T1000 (cell line): ENCODE measurements at places on chromosomes 11 and 22.

DNA sequence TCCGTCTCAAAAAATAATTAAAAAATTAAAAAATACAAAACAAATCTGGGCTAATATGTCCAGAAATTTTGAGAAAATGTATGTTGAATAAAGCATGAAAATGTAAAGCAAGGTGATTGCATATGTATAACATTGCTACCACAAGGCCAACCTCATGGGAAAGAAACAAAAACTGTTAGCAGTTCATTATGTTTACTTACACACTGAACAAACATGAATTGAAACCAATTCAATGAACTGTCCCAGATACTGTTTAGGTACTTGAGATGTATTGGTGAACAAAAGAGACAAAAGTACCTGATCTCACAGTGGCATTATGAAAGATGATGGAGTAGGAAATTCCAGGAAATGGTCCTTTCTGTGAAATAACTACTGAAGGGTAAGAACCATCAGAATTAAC lies 43.8 kb upstream of the IGLL5 start:
- no peak for DNase-seq

DNA sequence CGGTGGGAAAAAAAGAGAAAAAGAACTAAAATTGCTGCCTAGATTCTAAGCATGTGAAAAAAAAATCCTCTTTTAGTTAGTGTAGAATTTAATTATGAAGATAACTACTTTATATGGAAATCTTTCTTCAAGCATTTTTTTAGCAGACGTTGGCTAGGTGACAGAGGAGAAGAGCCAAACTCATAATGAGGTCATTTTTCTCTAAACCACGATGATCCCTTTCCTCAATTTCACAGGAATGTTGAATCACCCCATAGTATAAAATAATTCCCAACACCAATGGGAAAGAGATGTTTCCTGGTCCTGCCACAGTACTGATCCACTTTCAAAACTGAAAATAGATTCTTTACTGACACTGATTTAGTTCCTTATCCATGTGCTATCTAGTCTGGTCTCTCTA lies 319.8 kb downstream of the DLG2 start:
- DNase-seq: no peak

- DNase-seq: no peak
Measured at GRCh38 chr11:82818409-82819043, 81.7 kb downstream of the PRCP start.

DNA sequence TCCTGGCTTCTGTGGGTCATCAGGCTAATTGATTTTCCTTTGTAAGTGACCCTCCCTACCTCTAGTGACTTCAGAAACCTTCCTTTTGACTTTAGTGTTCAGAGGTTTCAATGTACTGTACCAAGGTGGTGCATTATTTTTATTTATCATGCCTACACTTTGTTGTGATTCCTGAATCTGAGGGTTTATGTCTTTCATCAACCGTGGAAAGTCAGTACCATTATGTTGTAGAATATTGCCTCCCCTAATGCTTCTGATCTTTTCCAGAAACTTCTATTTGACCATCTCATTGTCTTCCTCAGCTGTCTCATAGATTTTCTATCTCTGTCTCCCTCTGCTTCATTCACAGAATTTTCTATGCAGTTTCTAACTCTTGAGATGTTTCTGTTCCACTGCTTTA lies 105.5 kb downstream of the KCNQ1OT1 start:
- DNase-seq: no peak

DNA sequence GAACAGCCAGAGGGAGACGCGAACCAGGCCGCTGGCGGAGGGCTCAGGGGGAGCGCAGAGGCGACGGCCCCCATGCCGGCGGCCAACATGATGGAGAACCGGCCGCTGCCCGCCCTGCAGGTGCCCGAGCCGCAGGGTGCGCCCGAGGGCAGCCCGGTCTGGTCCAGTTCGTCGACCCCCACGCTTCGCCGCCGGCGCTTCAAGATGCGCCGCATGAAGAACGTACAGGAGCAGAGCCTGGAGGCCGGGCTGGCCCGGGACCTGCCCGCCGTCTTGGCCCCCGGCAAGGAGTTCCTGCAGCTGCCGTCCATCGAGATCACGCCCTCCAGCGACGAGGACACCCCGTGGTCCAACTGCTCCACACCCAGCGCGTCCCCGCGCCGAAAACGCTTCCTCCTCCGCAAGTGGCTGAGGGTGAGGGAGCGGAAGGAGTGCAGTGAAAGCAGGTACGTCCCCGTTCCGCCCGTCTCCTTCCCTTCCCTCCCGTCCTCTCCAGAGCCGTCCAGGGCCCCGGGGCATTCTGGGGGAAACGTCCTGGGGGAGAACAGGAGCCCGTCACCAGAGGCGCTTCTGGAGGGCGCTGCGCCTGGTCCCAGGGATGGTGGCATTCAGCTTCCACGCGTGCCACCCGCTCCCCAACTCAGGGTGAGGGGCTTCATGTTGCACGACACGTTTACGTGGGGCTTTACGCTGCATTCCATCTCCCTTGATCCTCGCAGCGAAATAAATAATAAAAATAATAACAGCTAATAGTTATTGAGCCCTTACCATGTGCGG lies 840 bp downstream of the GRAMD1B start:
- DNase-seq: peak; percentile 33

DNA sequence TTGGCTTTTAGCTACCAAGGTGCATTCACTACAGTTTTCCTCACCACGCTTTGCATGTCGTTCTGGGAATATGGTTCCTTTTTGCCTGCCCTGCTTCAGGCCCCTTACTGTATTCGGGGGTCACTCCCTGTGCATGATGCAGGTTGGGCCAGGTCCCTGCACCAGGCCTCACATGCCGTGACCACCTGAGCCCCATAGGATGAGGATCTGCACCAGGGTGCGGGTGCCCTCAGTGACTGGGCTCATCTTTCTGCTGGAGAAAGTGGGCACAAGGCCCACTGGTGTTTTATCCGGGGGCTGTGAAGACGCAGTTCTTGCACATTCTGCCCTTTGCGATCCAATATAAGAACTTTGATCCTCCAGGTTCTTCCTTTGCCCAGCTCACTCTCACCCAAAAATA lies 45.7 kb upstream of the CABP7 start:
- no peak for DNase-seq

GRCh38 chr11:34302046-34302921 lies 55.5 kb downstream of the ABTB2 start:
- peak; percentile 65 for DNase-seq

- DNase-seq: no peak
Measured at GRCh38 chr22:44718418-44718817, 16.4 kb downstream of the PRR5 start.

GRCh38 chr11:105718641-105719040 lies 108.8 kb downstream of the GRIA4 start:
- no peak for DNase-seq

DNA sequence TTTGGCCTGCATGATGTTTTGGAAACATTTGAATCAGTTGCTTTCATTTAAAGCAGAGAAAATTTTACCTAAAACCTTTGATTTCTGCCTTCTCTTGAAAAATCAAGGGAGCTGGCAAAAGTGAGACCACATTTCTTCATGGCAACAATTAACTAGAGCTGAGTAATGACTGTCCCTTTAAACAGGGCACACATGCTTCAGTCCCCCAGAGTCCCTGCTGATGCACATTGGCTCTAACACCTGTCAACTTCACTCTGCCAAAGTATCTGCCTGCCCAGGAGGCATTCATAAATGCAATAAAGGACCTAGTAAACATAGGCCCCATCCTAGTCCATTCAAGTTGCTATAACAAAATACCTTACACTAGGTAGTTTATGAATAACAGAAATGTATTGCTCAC lies 87.1 kb upstream of the LDLRAD3 start:
- DNase-seq: no peak

GRCh38 chr11:16853859-16854258 lies 115.4 kb downstream of the C11orf58 start:
- no peak for DNase-seq

- no peak for DNase-seq
Measured at GRCh38 chr22:17749605-17750395, 24.5 kb downstream of the BID start.

- no peak for DNase-seq
Measured at GRCh38 chr11:84541731-84542340, 1085.3 kb downstream of the DLG2 start.

DNA sequence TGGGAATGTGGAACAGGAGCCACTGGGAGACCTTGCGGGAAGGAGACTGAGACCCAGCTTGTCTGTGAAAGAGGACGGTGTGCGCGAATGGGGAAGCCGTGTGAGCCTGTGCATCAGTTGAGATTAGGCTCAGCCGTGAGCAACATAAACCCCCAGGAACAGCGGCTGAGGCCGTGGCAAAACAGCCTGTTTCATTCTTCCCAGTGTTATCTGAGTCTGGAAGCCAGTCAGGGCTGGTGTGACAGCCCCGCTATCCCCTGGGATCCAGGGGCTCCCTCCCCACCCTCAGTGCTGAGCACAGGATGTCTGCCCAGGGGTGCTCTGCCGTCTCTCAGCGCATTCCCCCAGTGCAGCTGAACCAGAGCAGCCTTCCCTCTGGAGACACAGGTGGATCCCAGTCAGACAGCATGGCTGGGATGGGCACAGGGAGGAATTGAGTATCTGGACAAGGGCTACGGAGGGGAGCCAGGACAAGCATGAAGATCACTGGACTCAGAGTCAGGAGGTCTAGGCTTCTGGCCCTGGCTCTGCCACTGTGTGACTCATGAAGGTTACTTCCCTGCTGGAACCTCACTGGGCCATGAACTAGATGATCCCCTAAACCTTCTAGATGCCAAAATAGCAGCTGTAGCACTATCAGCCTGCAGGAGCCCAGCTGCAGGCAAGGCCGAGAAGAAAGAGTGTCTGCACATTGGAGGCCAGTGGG lies 8.6 kb downstream of the OAF start:
- no peak for DNase-seq

GRCh38 chr11:106091480-106092123 lies 14.1 kb downstream of the AASDHPPT start:
- DNase-seq: no peak

DNA sequence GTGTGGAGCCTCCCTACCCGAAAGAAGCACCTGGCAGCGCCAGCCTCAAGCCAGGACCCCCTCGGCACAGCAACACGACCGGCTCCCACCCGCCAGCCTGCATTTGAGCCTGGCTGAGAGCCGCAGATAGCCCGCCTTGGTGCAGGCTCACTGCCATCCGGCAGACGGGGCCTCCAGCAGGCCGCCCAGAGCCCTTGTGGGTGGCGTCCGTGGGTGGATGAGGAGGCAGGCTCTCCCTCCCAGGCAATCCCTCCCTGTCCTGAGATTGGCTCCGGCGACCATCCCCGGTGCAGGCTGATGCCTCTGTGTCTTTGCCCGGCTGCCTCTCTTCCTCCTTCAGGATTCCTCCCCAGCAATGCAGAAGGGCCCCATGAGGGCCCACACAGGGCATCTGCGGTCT lies 1527.9 kb downstream of the BRD1 start:
- no peak for DNase-seq

DNA sequence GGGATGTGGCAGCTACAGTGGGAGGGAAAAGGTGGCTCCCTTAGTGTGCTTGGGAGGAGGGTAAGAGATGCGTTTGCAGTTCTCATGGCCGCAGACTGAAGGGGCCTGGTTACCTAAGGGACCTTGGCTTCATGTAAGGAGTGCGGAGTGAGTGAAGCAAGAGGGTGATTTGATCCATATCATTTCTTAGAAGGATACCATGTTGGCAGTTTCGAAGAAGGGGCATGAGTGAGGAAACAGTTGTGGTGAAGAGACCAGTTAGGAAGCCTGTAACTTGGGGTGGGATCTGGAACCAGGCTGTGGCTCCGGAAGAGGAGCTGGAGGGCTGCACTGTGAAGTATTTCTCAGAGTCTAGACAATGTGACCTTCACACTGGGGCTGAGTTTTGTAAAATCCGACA lies 45.0 kb downstream of the ST3GAL4 start:
- DNase-seq: no peak

DNA sequence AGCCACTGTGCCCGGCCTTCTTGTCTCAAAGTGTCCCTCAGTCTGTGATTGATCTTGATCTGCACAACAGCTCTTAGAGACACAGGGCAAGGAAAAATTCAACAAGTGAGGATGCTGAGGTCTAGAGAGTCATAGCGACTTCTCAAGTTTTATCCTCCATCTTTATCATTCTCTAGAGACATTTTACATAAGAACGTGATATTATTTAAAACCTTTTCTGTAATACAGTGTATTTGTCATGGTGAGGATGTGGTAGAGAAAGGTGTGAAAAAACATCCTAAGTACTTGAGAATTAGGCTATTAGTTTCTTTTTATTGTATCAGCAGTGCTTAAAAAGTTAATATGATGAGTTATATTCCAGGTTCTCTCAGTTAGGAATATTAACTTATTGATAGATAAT lies 50.2 kb downstream of the EMSY start:
- DNase-seq: no peak

DNA sequence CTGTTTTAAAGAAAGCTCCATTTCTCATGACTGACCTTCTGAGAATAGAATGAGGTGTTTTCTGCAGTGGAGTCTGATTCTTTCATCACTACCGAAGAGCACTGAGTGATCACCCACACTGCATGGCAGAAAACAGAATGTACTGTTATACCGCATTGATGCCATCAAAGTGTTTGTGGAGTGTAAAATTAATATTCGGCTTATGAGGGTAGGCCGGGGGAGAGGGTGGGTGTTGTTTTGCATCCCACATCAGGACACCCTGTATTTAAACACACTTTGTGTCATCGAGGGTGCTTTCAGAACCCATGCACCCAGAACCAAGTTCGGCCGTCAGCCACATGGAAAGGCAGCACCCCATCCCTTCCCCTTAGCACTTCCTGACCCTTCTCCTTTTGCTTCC lies 41.3 kb upstream of the ETS1 start:
- no peak for DNase-seq

- no peak for DNase-seq
Measured at GRCh38 chr22:48439560-48440135, 1388.0 kb downstream of the BRD1 start.

DNA sequence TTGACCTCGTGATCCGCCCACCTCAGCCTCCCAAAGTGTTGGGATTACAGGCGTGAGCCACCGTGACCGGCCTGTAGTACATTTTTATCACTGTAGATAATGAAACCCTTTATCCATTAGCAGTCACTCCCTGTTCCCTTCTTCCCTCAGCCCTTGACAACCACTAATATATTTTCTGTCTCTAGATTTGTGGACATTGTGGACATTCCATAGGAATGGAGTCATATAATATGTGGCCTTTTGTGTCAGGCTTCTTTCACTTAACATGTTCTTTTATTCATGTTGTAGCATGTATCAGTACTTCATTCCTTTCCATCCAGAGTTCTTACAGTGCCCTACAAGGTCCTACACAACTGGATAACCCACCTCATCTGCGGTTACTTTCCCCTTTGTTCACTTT lies 30.5 kb downstream of the RRM1 start:
- DNase-seq: no peak
